ENCODE measurements at places on chromosomes 6 and 20. TPM values are rescaled to one million over a fixed set of nuclear protein-coding genes. Genes with fewer than 3 reads are reported as not detected.

- DNase-seq = no peak
Measured at GRCh38 chr6:119215309-119215708, 134.3 kb downstream of the MAN1A1 start.

- no peak for DNase-seq
Measured at GRCh38 chr6:138824482-138825144, 28.7 kb downstream of the ECT2L start.

- peak; percentile 32 for DNase-seq
Measured at GRCh38 chr20:137668-138490, 4.5 kb upstream of the DEFB126 start.

DNA sequence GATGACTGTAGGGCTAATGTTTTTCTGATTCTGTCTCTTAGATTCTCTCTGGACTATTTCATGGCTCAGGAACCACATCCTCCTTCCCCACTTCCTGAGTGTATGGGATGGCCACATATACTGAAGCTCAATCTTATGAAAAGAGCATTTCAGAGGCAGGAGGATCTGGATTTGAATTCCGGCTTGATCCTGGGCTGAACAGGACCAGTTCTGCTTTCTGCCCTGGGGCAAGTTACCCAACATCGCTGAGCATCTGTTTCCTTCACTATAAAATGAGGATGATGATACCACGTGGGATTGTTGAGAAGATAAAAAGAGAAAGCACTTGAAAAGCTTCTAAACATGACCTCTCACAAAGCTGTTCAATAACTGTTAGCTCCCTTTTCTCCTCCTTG is 168.4 kb upstream of the TNFAIP3 start:
- no peak for DNase-seq

ENPP5 gene
- total RNA-seq = 0.04 TPM

CASS4 gene
- total RNA-seq = 0.04 TPM

DNA sequence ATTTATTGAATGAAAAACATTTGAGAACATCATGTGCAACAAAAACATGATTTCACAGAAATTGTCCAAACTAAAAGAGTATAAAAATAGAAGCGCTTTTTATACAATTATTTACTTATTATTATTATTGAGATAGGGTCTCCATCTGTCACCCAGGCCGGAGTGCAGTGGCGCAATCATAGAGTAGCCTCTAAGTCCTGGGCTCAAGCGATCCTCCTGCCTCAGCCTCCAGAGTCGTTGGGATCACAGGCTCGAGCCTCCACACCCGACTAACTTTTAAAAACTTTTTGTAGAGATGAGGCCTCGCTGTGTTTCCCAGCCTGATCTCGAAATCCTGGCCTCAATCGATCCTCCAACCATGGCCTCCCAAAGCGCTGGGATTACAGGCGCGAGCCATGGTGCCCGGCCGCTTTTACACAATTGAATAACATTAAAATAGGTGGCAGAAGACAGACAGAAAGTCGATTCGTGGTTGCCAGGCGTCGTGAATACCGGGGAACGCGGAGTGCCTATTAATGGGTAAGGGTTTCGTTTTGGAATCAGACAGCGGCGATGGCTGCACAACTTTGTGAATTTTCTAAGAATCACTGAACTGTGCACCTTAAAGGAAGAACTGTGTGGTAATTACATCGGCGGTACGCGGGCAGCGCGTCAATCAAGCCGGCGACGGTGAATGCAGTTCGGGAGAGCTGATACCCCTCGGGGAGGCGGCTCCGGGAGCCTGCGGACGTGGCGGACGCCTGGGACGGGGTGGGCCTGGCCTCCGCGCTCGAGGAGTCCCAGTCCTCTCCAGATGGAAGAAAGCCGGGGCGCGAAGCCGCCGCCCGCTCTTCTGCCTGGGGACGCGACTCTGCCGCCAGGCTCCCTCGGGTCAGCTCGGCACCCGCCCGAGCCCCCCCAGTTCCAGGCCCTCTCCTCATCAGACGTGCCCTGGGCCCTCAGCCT is 807 bp downstream of the TBC1D20 start:
- DNase-seq = peak; percentile 42

DNA sequence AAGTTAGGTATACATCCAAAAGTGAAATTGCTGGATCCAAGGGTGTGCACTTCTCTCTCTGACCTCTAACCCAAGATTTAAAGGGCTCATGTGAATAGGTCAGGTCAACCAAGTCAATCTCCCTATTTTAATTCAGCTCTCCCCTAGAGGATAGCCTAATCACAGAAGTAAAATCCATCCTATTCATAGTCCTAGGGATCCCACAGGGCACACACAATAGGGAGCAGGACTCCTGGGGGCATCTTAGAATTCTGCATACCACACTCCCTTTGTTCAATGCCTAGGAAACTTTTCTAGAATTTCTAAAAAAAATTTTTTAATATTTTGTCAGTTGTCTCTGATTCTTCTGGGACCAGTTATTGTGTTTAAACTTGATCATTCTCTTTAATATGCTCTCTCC is 35.1 kb downstream of the CST9L start:
- no peak for DNase-seq

DNA sequence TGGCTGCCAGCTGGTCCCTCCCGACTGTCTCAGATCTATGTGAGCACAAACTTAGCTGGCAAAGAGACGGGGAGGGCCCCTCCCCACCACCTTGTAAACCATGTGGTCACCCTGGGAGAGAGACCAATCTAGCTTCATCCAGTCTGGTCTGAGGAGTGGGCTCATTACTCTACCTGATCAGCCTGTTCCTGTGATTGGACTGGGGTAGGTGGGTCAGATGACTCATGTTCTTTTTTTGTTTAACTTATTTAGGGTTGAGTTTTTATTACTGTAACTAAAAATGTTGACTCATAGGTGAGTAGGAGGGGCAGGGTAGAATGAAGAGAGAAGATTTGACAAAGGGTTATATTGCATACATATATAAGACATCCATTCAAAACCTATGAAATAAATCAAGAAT is 4.7 kb downstream of the GSTA4 start:
- peak; percentile 90 for DNase-seq

CYP39A1 gene
- total RNA-seq = 0.66 TPM

GRCh38 chr6:72654071-72654621 is 32.3 kb downstream of the KCNQ5 start:
- DNase-seq = no peak

MEI4 gene
- not detected for total RNA-seq

GRCh38 chr6:16949716-16950115 is 152.1 kb upstream of the STMND1 start:
- no peak for DNase-seq

DNA sequence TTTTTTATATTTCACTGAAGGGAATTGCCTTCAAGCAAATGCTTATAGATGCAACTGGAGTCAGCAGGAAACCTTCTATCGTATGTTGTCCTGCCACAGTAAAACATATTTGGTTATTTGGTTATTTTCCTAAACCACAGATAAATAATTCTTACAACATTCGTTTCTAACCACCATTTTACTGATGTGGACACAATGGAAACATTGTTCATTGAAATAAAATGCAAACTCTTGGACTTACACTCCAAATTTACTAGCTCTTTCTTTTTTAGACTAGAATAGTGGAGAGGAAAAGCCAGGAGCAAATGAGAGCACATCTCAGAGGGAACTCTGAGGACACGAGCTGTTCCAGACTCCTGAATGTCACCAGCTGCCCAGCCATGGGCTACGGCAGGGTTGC is 114.8 kb downstream of the RPS12 start:
- peak; percentile 13 for DNase-seq

DNA sequence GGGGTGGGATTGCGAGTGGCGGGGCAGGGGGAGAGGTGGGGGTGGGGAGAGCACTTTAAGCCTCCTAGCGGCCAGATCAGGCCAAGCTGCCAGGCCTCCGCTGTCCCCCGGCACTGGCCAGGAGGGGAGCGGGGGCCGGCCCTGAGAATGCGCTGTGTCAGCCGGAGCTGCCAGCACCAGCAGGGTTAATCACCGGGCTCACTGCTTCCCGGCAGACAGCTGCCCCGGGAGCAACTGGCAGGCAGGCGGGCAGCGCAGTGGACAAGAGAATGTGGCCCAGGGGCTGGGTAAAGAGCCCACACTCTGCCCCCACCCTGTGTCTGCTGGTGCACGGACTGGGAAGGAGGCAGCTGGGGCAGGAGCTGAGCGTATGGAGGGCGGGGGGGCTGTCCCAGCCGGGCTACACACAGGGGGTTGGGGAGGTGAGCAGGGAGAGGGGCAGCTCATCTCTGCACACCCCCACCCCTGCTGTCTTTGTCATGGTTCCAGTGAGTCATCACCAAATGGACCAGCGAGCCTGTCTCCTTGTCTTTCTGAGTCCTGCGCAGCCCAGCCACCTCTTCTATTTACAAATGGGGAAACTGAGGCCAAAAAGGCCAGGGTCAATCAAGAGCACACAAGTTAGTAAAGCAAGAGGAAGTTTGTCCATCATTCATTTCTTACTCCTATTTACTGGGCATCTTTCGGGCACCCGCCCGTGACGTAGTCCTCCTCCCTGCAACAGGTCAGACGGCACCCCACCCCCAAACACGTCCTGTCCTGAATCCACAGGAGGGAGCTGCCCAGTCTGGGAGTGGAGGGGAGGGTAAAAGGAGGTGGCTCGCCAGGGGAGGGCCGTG is 2.1 kb upstream of the LAMA5 start:
- DNase-seq = peak; percentile 61

PAK1IP1 gene
- 32.8 TPM for total RNA-seq

- DNase-seq = no peak
Measured at GRCh38 chr6:149194820-149195558, 122.5 kb upstream of the TAB2 start.

- DNase-seq = no peak
Measured at GRCh38 chr20:24560571-24561491, 91.4 kb downstream of the SYNDIG1 start.

- DNase-seq = peak; percentile 61
Measured at GRCh38 chr20:25750765-25751696, 54.4 kb upstream of the ZNF337 start.

HLA-E gene
- total RNA-seq = 161 TPM

DNA sequence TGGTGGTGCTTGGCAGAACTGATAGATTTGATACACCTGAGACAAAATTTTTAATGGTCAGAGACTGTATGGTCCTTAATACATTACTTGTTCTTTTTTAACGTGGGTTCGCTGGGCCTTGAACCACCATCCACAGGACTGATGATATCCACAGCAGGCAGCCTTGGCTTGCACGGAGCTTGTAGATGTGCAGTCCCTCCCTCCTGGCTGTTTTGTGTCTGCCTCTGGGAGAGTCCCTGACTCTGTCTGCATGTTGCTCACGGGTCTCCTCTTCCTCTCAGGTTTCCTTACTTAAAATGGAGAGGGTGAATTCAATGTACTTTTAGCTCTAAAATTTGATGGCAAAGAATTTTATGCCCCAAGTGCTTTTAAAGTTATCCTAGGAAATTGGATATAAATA is 17.5 kb downstream of the KIF25 start:
- no peak for DNase-seq

GRCh38 chr20:25195962-25196785 is 662 bp downstream of the ENTPD6 start:
- DNase-seq = peak; percentile 85

PTCRA gene
- not detected for total RNA-seq

DNA sequence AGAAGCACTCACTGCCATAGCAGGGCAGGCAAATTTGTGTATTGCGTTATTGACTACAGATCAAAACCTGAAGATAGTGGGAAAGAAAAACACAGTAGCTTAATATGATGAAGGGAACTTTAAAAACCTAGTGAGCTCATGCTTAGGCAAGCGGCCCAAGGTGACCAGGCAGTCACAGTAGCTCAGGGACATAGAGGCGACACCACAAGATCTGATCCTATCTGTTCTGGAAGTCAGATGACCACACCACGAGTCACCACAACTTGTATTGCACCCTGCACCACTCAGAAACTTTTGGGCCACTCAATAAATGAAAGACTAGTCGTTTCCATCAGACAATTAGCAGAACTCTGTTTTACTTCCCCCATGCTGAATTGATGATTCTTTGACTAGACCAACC is 4.9 kb downstream of the CLIC5 start:
- no peak for DNase-seq

DNA sequence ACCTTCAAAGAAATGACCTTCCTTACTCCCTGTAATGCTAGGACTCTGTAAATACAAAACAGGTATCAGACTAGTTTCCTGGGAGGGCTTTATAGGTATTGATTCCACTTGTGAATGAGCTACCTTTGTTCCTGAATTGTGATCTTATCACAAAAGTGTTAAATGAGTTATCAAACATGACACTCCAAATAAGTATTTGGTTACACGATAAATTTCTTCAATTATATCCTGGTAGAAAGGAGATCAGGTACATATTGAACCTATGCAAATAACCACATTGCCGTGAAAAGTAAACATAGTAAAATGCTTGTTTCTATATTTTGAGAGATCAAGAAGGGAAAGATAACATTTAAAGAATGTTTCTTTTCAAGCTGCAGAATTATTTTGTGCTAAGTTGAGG is 285.3 kb downstream of the HIVEP2 start:
- DNase-seq = no peak

- no peak for DNase-seq
Measured at GRCh38 chr6:154602708-154603107, 92.2 kb upstream of the CNKSR3 start.

THBS2 gene
- not detected for total RNA-seq

GRCh38 chr6:152170313-152170701 is 362.8 kb downstream of the ESR1 start:
- DNase-seq = no peak

Measured in PC-3 (cell line).